ENCODE measurements at places on chromosomes 3 and 15. TPM values are rescaled to one million over a fixed set of nuclear protein-coding genes. Genes with fewer than 3 reads are reported as not detected.

TRH gene
- not detected for total RNA-seq

TTC21A gene
- total RNA-seq: 7.8 TPM

SNTN gene
- total RNA-seq: not detected

KLHL40 gene
- not detected for total RNA-seq

GFM1 gene
- 68.6 TPM for total RNA-seq

ZMYND10 gene
- 0.51 TPM for total RNA-seq

THUMPD3 gene
- 26.5 TPM for total RNA-seq

CPLX3 gene
- not detected for total RNA-seq

CPNE9 gene
- not detected for total RNA-seq

SHF gene
- 5.2 TPM for total RNA-seq

SLC51B gene
- not detected for total RNA-seq

SETMAR gene
- 15.4 TPM for total RNA-seq

CIB2 gene
- total RNA-seq: 4.0 TPM

FOXB1 gene
- total RNA-seq: not detected

ANKRD34C gene
- total RNA-seq: not detected

KLHDC8B gene
- total RNA-seq: 36.0 TPM

FBXO40 gene
- total RNA-seq: not detected

GPR62 gene
- total RNA-seq: 0.15 TPM

PTX3 gene
- total RNA-seq: 172 TPM

DISP2 gene
- 1.2 TPM for total RNA-seq

PIGZ gene
- 5.1 TPM for total RNA-seq

FAM81A gene
- 1.2 TPM for total RNA-seq

ADGRG7 gene
- not detected for total RNA-seq

ADAMTS9 gene
- total RNA-seq: 22.6 TPM

TGM4 gene
- total RNA-seq: 0.24 TPM

ZBBX gene
- not detected for total RNA-seq

FGD5 gene
- 134 TPM for total RNA-seq

CILP gene
- total RNA-seq: not detected

GP5 gene
- not detected for total RNA-seq

Data from endothelial cell of umbilical vein (primary cell).